ENCODE measurements at places on chromosomes 12 and 14.

- DNase-seq = no peak
Measured at GRCh38 chr12:126889501-126889900, 1377.5 kb upstream of the TMEM132C start.

GRCh38 chr12:119019166-119019565 is 37.8 kb downstream of the SRRM4 start:
- no peak for DNase-seq

GRCh38 chr12:87985069-87985675 is 44.0 kb downstream of the C12orf50 start:
- DNase-seq = no peak

GRCh38 chr14:61954306-61954705 is 192.1 kb downstream of the SNAPC1 start:
- DNase-seq = no peak

- DNase-seq = no peak
Measured at GRCh38 chr12:52259657-52260243, 14.7 kb upstream of the KRT86 start.

DNA sequence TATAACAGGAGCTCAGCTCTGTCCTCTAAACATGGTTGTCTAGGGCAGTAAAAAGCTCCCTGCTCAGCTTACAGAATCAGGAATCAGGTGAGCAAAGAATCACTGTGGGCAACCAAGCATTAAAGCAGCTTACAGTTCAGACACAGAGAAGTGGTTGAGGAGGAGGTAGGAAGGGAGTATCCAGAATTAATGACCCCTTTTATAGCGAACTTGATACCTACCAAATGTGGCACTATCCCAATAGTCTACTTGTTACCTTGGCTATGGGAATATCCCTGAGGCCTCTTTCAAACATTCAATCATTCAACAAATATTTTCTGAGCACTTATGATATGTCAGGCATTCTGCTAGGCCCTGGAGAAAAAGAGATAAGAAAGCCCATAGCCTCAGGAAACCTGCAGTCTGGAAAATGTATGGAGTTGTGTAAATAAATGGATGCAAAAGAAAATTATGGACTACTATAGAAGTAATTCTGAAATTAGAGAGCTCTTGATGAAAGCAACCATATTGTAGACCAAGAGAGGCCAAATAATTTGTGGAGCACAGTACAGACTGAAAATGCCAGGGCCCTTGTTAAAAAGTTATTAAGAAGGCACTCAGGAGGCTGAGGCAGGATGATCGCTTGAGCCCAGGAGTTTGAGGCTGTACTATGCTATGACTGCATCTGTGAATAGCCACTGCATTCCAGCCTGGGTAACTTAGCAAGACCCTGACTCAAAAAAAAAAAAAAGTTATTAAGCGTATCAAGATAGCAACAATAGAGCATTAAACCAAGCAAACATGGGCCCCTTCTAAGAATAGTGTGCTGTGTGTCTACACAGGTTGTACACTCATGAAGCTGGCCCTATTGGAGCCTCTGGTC is 134.0 kb upstream of the CPSF6 start:
- no peak for DNase-seq

DNA sequence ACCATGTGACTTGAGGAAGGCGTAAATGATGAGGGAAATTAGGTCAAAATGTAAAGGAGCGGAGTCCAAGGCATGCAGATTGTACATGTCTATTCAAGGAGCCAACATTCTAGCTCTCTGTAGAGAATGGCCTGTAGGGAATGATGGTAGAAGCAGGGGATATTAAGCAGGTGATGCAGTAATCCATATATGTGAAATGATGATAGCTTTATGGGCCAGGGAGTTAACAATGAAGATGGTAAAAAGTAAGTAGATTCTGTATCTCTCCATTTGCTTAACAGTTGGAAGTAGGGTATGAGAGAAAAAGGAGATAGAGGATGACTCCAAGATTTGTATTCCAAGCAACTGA is 33.4 kb downstream of the ARHGAP5 start:
- no peak for DNase-seq
